ENCODE measurements at places on chromosomes 16 and 17.

GRCh38 chr17:40554646-40555295 lies 10.5 kb downstream of the CCR7 start:
- DNase-seq, result no peak

DNA sequence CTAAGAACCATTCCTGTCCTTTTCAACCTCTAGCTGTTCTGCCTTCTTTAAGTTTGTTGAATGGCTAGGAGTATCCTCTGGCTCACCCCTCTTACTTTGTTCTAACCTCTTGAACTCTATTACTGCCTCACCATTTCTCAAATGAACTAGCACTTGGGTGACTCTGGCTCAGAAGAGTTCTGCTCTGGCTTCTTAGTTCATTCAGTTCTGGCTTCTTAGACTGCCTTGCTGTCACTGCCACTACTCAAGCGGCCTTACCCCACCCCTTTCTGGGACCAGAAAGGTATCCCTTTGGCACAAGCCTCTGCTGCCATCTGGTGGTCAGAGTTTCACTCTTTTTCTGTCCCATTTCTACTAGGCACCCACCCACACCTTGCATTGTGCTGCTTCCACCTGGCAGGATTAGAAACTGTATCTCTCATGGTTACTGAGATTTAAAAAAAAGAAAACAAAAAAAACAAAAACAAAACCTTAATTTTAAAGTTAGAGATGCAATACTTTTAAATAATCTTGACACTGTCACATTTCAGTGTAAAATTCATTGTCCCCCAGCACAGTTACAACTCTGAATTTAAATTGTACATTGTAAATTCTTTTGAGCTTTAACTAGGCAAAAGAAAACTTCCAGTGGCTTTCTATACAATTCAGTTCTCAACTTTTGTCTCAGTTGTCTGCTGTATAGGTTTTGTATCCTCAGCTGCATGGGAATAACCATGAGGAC lies 6.9 kb upstream of the ABCA10 start:
- peak; percentile 92 for DNase-seq

DNA sequence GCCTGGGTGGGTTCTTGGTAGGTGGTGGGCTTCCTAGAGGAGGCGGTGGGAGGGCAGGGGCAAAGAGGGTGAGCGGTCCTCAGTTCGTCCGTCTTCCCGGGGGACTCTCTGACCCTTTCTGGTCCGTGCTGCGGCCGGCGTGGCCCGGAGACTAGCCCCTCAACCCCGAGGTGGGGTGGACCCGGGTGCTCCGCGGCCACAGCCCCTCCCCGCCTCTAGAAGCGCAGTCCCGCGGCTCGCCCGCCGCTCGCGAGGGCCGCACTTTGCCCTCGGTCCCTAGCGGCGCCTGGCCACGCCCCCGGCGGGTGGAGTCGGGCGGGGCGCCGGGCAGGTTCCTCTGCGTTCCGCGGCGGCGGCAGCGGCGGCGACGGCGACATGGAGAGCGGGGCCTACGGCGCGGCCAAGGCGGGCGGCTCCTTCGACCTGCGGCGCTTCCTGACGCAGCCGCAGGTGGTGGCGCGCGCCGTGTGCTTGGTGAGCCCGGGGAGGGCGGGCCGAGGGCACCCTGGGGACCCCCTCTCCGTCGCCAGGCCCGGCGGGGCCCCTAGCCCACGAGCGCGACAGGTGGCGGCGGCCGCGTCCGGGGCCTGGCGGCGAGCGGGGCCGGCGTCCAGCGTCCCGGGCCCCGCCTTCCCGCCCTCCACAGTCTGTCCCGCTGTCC lies at the start of gene SYNGR2:
TSS of gene SYNGR2 (plus strand) at position 340 of the 661 bp plus-strand sequence. CDS start at position 376, 36 bp downstream.
- peak; percentile 98 for DNase-seq

GRCh38 chr16:48564544-48565444 lies 45.2 kb downstream of the N4BP1 start:
- no peak for DNase-seq

DNA sequence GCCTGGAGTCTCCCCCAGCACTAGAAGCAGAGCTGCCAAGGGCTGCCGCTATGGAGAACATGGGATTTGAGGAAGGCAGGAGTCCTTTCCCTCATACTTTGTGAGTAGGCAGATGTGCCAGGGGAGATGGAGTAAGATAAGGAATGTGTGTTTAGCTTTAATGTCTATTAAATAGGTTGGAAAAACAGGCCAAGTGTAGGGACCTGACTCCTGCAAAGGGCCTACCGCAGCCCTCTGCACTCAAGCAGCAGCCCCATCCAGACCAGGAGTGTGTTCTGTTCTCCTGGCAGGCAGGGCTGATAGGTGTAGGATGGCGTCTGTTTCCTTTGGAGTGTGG lies 1.8 kb upstream of the MIF4GD start:
- no peak for DNase-seq

DNA sequence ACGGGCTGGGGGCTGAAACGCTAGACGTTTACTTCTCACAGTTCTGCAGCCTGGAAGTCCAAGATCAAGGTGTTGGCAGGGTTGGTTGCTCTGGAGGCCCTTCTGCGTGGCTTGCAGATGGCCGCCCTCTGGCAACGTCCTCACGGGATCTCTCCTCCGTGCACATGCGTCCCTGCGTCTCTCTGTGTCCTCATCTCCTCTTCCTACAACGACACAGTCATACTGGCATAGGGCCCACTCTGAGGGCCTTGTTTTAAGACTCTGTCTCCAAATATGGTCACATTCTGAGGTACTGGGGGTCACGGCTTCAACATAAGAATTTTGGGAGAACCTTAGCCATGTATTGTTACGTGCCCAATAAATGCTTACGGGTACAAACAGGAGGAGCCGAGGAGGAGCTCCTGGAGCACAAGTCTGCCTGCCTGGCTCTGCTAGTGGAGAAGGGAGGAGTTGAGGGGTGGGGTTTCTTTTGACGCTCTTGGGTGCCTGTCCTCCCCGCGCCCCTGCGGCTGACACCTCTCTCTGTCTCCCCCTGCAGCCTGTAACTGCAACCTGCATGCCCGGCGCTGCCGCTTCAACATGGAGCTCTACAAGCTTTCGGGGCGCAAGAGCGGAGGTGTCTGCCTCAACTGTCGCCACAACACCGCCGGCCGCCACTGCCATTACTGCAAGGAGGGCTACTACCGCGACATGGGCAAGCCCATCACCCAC lies 141.1 kb downstream of the NTN1 start:
- DNase-seq, result no peak

- DNase-seq, result peak; percentile 71
These were observed 32.6 kb downstream of the CDRT15 start for GRCh38 chr17:14204084-14204483.

GRCh38 chr17:73308017-73308823 lies 3.6 kb downstream of the CDC42EP4 start:
- DNase-seq, result no peak

DNA sequence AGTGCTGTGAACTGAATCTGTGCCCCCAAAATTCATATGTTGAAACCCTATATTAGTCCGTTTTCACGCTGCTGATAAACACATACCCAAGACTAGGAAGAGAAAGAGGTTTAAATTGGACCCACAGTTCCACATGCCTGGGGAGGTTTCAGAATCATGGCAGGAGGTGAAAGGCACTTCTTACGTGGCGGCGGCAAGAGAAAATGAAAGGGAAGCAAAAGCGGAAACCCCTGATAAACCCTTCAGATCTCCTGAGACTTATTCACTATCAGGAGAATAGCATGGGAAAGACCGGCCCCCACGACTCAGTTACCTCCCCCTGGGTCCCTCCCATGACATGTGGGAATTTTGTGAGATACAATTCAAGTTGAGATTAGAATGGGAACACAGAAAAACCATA lies 3.7 kb upstream of the SPDYE4 start:
- DNase-seq, result no peak

DNA sequence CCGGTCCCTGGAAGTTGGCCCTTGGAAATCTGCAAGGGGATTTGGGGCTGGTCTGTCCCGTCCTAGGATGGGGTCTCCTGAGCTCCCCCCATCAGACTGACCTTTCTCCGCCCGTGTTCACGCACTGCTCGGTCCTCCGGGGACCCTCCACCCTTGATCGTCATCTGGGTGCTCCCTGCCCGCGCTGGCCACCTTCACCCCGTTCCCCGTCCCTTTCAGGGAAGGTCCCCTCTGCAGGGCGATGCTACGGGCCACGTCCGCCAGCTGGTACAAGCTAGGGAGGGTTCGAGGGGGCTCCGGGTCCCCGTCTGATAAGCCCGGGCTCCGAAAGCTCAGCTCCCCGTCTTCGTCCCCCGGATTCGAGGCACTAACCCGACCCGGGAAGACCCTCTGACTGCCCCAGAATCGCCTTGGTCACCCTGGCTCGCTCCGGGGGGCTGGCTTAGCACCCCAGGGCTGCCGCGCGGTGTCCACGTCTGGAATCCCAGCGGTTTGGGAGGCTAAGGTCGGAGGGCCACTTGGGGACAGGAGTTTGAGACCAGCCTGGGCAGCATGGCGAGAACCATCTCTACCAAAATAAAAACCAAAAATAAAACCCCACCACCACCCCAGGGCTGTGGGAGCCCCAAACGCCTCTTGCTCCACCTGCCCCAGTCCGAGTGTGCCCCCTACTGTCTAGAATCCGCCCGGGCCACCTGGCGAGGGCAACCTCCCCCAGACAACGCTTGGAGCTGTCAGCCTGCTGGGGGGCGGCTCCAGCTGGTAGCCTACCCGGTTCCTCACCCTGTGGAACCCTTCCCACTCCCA lies 1.1 kb upstream of the SLC43A2 start:
- DNase-seq, result peak; percentile 93

Data from activated CD4-positive, alpha-beta T cell treated with anti-CD3 and anti-CD28 coated beads, Interleukin-2, amount 10 ng/mL, durations not matched to agents 24 days and 14 days (primary cell).